ENCODE measurements at places on chromosomes 7 and 10. TPM values are rescaled to one million over a fixed set of nuclear protein-coding genes. Genes with fewer than 3 reads are reported as not detected.

Gene STK17A
- 124 TPM for total RNA-seq

Gene BUD23
- 73.7 TPM for total RNA-seq

Gene SPAG6
- not detected for total RNA-seq

Gene CRPPA
- total RNA-seq: 2.7 TPM

Gene CFAP46
- 0.19 TPM for total RNA-seq

Gene MYL7
- not detected for total RNA-seq

Gene NCOA4
- 196 TPM for total RNA-seq

Gene LGI1
- total RNA-seq: 0.12 TPM

Gene HOXA13
- not detected for total RNA-seq

Gene GIMAP7
- total RNA-seq: 1.8 TPM

Gene AGAP5
- total RNA-seq: 2.6 TPM

Gene ZSCAN21
- total RNA-seq: 8.8 TPM

Gene CYP2W1
- not detected for total RNA-seq

Gene TIMM23
- total RNA-seq: 72.8 TPM

Gene TSPAN12
- total RNA-seq: 2.2 TPM

Gene ELN
- total RNA-seq: 55.2 TPM

Gene SPDYE2
- total RNA-seq: not detected

Gene TMEM184A
- not detected for total RNA-seq

Gene LIPJ
- under 0.01 TPM for total RNA-seq

Gene TMEM213
- total RNA-seq: not detected

Gene EVX1
- not detected for total RNA-seq

Gene VWDE
- not detected for total RNA-seq

Gene SRGN
- 310 TPM for total RNA-seq

Gene TET1
- total RNA-seq: 3.4 TPM

Gene C10orf120
- total RNA-seq: not detected

Gene MMRN2
- total RNA-seq: 13.2 TPM

Gene UNC5B
- total RNA-seq: 22.4 TPM

Measured in aortic smooth muscle cell (primary cell).